ENCODE measurements at places on chromosomes 3 and 15. TPM values are rescaled to one million over a fixed set of nuclear protein-coding genes. Genes with fewer than 3 reads are reported as not detected.

- DNase-seq = no peak
Observed at GRCh38 chr15:91950631-91951329, 97.3 kb downstream of the SLCO3A1 start.

DNA sequence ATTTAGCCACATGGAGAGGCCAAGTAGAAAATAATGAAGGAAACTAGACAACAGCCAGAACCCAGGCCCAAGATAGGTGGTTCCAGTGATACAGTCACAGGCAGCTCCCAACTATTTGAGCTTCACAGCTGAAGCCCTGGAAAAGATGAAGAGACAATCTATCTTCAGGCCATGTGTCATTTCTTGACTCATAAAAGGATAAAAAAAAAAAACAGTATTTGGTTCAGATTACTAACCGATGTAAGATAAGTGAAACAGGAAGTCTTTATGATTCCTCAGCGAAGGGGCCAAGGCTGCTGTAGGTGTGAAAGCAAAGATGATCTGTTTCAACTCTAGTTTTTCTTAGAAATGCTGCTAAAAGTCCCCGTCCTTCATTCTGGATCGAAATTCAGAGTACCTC is 394.6 kb downstream of the ZNF385D start:
- no peak for DNase-seq

DNA sequence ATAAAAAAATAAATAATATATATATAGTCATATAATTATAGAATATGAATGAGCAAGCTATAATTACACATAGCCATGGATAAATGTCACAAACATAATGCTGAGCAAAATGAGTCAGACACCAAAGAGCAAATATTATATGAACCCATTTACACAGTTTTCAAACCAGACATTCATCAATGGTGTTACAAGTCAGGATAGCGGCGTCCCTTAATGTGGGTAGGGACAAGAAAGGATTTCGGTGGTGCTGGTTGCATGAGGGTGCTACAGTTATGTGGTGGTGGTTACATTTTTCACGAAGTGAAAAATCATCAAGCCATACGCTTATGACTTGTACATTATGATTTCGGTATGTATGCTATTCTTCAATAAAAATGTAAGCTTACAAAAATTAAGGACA is 100.5 kb downstream of the HMG20A start:
- no peak for DNase-seq

DNA sequence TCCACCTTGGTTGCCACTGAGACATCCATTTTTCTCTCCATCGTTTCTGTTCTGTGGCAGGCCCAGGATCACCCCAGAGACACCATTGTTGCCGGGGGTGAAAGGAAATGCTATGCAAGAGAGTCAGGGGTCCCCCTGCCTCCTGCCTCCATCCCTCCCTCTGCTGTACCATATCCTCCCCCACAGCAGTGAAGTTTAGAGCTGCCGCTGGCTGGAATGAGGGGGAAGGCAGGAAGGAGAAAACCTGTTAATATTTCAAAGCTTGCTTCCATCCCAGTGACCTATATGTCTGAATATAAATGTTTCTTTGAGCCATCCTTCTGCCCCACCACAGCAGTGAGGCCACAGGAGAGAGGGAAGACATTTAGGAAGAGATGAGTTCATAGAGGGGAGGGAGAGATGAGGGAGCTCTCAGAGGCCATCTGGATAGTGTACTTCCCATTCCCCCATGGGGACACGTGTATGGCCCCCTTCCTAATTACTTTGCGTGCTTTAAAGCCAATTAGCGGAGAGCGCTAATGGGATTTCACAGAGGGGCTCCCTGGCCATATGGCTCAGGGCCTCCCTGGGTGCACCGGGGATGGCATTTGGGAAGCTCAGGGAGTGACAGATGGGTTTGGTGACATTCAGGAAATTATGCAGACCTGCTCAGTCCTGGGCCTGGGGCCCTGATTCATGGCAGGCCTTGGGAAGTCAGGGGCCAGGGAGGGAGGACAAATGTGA is 40.4 kb upstream of the CHRNB4 start:
- no peak for DNase-seq

GRCh38 chr15:40511093-40511471 is 40.3 kb downstream of the CHST14 start:
- DNase-seq = peak; percentile 16

GRCh38 chr3:54703923-54704322 is 223.9 kb downstream of the LRTM1 start:
- DNase-seq = no peak

DNA sequence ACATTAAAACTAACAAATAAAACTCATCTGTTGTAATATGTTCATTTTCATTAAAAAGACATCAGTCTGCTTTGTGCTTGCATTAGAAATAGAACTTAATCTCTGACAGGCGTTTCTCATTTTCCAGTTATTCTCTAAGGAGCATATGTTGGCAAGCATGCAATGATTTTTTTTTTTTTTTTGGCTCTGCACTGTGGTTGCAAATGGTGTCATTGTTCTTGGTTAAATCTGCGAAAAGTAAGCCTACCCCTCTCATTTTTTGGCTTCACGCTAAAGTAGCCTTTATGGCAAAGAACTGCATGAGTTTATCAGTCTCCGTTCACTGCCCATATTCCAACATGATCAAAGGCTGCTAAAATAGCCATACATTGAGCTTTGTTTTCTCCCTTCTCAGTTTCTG is 403.2 kb downstream of the MECOM start:
- no peak for DNase-seq

GRCh38 chr15:23764306-23764705 is 77.2 kb upstream of the NDN start:
- DNase-seq = no peak

DNA sequence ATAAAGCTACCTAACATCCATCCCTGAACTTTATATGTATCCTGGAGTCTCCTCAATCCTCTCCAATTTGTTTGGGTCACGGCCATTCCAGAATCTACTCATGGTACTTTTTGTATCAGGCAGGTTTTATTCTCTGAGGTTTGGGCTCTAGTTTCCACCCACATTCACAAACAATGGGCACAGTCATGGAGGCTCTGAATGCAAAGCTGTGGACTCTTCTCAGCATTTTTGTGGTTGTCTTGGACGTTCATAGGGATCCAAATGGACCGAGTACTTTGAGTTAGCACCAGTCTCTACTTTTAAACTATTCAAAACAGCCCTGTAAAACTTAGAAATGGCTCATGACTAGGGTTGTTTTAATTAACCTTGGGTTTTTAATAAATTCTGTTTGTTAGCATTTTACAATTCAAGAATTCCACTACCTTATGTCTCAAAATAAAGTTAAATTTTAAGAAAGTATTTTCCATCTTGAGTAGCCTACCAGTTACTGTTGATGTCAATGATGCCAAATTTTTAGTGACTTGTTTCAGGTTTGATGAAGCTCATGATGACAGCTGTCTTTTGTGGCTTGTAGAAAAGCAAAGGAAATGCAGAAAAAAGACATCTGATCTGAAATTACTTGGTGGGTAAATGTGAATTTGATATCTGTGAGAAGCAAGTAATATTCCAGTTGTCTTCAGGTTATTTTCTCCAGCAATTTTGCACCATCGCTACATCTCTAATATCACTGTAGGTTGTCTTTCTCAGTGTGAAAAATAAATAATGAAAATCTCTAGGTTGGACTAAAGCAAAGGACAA is 275.7 kb upstream of the THBS1 start:
- DNase-seq = no peak

- no peak for DNase-seq
Observed at GRCh38 chr15:34883633-34884032, 85.9 kb downstream of the AQR start.

- DNase-seq = no peak
Observed at GRCh38 chr15:98524838-98525660, 123.3 kb upstream of the IGF1R start.

GRCh38 chr3:68662176-68662575 is 270.2 kb downstream of the TAFA4 start:
- DNase-seq = no peak

DNA sequence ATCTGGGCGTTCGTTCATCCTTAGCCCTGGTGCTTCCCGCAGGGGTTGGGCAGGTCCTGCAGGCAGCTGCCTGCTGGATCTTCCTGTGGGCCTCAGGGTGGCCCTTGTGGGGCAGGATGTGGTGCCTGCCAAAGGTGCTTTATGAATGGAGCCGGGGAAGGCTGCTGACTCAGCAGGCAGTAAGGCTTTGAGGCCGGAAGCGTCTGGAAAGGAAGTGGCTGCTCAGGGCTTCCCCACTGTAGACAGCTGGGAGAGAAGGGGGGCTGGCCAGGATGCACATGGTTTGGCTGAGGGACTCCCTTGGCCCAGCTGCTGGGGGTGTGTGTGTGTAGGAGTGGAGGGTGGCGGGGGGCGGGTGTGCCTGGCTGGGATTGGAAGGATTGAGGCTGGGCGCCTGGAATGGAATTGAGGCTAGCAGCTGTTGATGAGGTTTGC is 12.9 kb downstream of the CD276 start:
- peak; percentile 95 for DNase-seq

DNA sequence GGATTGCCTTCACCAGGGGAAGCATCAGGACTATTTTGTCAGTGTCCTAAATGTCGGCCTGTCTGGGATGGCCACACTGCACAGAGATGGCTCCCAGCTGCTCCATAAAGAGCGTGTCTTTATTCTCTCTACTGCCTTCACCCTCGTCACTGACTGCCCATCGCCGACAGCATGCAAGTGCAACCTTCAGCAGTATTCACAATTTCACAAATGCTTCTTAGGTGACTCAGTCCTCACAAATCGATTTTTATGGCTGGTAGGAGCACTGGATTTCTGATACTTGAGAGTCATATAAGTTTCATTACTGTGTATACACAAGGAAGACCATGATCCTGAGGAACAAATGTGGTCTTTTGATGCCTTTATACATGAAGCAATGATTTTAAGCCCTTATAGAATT is 1.1 kb upstream of the SSUH2 start:
- DNase-seq = no peak

DNA sequence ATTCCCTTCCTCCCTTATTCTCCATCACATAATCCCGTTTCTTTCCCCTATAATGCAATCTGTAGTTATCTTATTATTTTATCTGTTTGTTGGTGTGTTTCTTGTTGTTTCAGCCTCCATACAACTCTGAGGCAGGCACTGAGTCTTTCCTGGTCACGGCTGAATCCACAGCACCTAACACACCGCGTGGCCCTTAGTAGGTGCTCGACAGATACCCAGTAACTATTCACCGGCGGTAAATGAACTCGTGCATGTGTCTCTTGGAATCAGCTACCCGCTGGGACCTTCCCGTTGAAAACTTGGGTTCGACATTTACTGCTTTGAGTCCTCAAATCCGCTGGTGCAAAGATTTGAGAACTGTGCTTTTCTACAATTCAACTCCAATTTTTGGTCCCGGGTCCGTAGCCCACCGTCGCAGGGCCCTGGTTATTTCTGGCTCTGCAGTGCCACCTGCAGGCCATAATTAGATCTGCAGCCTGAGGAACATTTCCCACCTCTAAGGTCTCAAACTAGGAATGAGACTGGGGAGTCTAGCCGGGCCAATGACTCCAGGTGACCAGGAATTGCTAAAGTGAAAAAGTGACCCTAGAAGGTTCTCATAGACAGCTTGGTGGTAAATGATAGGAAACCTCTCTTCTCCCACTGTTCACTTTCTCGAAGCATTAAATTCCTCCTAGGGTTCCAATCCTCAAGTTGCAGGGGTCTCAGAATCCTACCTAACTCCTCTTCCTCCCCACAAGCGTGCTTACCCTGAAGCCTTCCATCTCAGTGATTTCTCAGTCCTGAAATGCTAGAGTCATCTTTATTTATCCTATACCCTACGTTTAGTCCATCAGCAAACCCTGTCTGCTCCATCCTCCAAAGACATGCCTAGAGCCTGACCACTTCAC is 40.0 kb upstream of the TRH start:
- peak; percentile 38 for DNase-seq

GRCh38 chr15:73771385-73772045 is 18.4 kb upstream of the INSYN1 start:
- no peak for DNase-seq

DNA sequence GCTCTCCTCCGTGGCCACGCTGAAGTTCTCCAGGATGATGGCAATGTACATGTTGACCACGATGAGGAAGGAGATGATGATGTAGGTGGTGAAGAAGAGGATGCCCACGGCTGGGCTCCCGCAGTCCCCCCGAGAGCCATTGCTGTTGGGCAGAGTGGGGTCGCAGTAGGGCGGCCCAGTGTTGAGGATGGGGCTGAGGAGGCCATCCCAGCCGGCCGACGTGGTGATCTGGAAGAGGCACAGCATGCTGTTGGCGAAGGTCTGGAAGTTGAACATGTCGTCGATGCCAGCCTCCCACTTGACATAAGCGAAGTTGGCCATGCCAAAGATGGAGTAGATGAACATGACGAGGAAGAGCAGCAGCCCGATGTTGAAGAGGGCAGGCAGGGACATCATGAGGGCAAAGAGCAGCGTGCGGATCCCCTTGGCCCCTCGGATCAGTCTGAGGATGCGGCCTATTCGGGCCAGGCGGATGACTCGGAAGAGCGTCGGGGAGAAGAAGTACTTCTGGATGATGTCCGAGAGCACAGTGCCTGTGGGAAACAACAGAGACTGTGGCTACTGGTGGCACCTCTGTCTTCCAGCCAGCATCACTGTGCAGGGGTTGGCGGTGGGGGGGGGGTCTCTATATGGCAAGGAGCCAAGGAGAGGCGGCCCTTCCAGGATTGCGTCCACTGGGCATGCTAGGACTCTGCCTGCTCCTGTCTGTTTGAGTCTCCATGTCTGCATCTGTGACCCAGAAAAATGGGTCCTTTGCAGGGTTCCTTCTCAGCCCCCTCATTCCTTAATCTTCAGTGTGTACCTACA is 55.1 kb downstream of the EXOG start:
- DNase-seq = no peak

DNA sequence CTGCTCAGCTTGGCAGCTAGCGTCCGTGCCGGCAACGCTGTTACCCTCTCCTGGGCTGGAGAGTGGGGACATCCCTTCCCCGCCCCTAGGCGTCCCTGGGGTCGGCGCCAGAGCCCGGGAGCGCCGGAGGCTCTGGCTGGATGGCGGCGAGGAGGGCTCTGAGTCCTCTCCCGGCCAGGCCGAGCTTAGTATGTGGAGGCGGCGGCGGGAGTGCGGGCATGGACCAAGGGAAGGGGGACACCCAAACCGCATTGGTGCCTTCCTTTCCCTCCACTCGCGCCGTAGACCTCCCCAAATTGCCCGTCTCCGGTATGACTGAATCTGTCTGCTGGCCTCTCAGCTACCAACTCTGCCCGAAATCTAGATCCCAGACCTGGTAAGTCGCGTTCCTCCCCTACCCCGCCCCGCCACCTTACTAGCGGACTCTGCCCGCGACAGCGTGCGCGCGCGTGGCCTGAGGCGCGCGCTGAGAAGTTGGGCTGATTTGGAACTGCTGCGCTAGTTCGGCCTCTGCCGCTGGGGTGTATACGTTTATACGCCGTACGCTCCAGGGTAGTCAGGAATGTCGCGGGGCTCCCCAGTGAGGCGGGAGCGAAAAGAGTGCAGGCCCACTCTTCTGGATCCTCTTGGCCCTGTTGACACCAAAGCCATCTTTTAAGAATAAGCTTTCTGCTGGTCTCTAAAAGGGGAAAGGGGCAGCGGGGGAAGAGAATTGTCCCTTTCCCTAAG is 12.2 kb downstream of the ZIC1 start:
- DNase-seq = no peak

SRGAP3 gene
- total RNA-seq = 2.4 TPM

FBN1 gene
- 0.35 TPM for total RNA-seq

MANF gene
- 91.7 TPM for total RNA-seq

TRPM1 gene
- total RNA-seq = not detected

ZMYND10 gene
- total RNA-seq = 0.54 TPM

REC114 gene
- total RNA-seq = not detected

MORC1 gene
- not detected for total RNA-seq
